ENCODE measurements at places on chromosomes 2 and 18.

DNA sequence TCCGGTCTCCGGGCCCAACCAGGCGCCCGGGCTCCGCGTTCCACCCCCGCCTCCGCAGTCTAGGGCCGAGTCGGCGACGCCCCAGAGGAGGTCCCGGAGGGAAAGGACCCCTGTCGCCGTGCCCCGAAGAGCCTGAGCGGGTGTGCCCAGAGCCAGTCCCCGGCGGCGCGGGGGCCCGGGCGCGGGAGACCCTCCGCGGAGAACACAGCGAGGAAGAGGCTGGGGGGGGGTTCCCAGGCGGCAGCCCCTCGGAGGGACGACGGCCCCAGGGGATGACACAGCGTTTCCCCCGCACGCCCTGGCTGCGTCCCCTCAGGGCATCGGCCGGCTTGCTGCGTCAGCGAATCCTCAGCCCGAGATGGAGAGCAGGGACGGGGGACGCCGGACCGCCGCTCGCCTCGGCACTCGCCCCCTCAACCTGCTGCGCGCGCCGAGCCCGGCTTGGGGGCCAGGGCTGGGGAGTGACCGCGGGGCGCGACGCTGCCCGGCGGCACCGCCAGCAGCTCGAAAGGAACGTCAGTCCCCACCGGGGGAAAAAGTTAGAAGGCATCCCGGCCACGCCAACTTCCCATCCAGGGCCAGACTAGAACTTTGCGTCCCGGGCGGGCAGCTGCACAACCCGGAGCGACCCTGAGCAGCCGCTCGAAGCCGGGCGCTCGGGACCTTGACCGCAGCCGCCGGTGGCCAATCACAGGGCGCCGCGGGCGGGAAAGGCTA is 711 bp downstream of the SFXN5 start:
- DNase-seq: no peak

- DNase-seq: no peak
Observed at GRCh38 chr2:106195981-106196380, 1.9 kb upstream of the UXS1 start.

DNA sequence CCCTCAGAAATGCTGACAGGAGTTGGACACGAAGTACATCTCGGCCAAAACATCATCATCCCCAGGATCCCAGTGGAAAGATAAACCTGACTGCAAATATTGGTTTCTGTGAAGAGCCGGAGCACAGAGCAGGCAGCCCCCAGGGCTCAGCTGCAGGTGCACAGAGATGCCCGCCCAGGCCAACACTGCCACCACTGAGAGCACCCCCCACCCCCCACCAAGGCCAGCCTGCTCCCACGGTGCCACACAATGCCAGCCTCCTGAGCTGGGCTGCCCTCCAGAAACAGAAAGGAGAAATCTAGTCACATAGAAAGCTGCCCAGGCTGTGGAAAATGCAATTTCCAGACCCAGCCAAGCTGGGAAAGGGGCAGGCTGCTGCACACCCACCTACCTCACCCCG is 71.7 kb downstream of the GALNT14 start:
- no peak for DNase-seq

DNA sequence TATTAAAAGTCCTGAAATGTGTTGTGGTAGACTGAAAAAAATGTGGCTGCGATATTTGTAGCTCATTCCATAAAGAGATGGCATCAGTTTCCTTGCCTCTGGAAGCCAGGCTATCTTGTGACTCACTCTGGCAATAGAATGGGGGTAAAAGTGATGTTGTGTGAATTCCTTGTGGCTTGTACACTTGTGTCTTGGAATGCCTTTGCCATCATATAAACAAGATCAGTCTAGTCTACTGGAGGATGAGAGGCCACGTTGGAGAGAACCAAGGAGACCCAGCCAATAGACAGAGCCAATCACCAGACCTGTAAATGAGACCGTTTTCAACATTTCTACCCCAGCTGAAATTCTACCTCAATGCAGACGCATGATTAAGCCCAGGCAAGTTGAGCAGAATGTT is 254.1 kb downstream of the TRIB2 start:
- no peak for DNase-seq

DNA sequence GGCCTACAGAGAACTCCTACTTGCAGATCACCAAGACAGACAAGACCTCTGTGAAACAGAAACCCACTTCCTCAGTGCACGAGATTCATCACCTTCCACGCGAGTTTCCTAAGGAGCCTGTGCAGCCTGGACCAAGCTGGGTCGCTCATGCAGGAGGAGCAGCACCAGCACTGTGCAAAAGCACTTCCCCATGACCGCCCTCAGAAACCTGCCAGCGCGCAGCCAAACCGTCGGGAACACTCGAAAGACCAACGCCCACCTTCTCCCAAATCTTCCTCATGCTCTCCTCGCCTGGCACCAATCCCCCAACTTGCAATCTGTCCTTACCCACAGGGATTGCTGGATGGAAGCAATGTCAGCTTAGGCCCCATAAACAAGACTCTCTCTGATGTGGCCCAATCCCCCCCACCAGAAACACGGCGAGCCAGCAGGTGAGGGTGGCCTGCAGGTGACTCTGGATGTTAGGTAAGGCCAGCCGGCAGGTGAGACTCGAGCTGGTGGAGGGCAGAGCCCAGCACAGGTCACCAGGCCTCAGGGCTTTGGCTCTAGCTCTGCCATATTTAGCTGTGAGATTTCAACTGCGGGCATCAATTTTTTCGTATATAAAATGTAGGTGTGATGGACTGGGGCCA is 69.4 kb downstream of the PXDN start:
- DNase-seq: no peak

GRCh38 chr18:25454730-25455129 is 102.8 kb upstream of the ZNF521 start:
- no peak for DNase-seq

- no peak for DNase-seq
Observed at GRCh38 chr2:81583311-81584108, 1279.0 kb upstream of the LRRTM1 start.

- no peak for DNase-seq
Observed at GRCh38 chr2:26581266-26581990, 59.7 kb downstream of the CIB4 start.

DNA sequence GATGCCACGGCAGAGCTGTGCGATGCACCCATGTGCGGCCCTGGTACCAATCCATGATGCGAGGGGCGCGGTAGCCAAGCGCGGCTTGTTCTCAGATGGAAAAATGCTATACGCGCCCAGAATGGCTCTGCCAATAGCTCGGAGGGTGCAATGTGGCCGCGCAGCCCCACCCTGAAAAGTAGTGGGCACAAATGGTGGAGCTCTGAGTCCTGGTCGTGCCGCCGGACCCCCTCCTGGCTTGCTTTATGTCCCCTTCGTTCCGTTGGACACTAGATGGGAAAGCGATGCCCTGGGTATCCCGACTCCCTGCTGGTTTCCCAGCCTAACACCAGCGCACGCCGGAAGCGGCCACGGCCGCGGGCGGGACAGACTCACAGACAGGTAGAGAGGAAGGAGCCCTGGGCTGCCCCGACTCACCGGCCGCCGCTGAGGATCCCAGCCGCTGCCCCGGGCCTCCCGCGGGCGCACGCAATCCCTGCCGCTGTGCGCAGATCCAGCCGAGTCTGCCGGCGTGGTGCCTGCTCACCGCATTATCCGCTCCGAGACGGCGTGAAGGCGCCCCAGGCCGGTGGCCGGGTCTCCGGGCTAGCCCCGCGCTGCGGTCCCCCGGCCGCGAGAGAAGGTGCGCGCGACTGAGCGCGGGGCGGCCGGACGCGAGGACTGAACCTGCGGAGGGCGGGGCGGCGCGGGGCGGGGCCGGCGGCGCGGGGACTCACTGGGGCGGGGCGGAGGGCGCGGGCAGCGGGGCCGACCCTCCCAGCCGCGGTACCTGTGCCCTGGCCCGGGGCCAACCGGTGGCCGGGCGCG is at the start of gene CDC42EP3:
Gene CDC42EP3 (minus strand): TSS at position 634 of the 807 bp plus-strand sequence. CDS start 25,055 bp downstream, outside the sequence.
- DNase-seq: peak; percentile 67

DNA sequence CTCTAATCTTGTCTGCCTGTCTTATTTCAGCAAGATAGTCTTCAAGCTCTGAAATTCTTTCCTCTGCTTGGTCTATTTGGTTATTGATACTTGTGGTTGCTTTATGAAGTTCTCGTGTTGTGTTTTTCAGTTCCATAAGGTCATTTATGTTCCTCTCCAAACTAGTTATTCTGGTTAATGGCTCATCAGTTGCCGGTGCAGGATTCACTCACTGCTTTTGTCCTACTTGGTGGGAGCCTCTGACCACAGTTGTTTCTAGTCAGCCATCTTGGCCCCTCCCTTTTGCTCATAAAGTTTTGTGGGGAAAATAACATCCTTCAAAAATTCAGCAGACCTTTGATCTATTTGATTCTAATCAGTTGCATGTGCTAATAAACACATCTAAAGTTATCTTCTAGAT is 158.6 kb upstream of the PARD3B start:
- no peak for DNase-seq

GRCh38 chr2:62506421-62506750 is 391 bp upstream of the TMEM17 start:
- no peak for DNase-seq

DNA sequence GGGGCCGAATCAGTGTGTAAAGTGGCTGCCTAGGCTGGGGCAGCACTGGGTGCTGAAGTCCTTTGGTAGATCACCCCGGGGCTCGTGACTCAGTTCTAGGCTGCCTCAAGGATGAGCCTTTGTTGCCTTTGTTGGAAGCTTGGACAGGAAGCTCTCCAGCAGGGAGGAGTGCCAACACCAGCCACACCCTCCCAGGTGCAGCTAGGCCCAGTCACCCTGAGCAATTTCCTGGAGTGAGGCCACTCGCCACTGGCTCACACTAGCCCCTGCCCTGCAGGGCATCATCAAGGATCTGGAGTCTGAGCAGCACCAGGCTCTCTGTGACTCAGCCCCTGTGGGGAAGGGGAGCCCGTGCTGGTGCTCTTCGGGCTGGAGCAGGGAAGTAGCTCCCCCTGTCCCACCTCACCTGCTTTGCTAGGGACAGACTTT is 6.7 kb upstream of the SDC1 start:
- DNase-seq: no peak

- DNase-seq: no peak
Observed at GRCh38 chr2:188666503-188666902, 307.7 kb upstream of the COL3A1 start.

- no peak for DNase-seq
Observed at GRCh38 chr18:21980744-21981143, 188.6 kb upstream of the GATA6 start.

GRCh38 chr18:43405097-43405496 is 127.8 kb upstream of the SYT4 start:
- DNase-seq: no peak

DNA sequence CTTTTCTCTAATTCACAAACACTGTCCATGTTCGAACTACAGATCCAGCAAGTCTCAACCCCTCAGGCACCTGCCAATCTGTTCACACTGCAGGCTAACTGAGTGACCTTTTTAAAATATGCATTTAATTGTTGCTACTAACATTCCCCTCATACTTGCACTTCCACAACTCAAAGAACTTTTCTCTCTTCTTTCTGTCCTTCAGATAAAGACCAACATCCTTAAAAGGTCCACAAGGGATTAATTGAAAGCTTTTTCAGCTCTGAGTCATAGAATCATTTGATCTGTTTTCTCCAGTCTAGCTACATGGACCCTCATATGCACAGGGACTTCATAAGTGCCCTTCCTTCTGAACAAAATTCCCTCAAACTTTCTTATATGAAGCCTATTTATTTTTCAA is 1321.2 kb downstream of the DPP10 start:
- no peak for DNase-seq

Data from NCI-H1105 (cell line).